ENCODE measurements at places on chromosomes 5 and 9. TPM values are rescaled to one million over a fixed set of nuclear protein-coding genes. Genes with fewer than 3 reads are reported as not detected.
A peak's percentile ranks its signal among the peaks of the same experiment; 100 is the strongest.

DNA sequence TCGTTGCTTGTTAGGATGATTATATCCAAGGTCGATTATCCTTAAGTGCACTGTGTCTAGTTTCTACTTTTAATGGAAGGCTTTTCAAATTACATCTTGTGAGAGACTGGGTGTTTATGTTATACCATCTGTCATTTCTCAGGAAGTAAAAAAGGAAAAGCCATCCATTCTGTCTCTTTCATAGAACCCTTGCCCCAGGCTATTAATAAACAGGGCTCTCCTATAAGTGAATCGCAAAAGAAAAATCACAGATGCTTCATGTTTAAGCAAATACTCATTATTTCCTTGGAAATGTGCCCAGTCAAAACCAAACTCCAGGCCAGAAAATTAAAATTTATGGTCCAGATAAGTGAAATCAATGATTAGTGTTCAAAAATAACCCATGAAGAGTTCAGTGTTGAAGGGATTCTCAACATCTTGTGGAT is 58.1 kb downstream of the STARD4 start:
- H3K27ac ChIP-seq, result no peak overlapping the region
- no peaks in the 10 kb centered on the region for H3K36me3 ChIP-seq
- H3K4me1 ChIP-seq, result no peaks in the 10 kb centered on the region
- no peaks in the 10 kb centered on the region for H3K27me3 ChIP-seq
- peak; percentile 55 for DNase-seq
- H3K4me3 ChIP-seq, result no peak overlapping the region

DNA sequence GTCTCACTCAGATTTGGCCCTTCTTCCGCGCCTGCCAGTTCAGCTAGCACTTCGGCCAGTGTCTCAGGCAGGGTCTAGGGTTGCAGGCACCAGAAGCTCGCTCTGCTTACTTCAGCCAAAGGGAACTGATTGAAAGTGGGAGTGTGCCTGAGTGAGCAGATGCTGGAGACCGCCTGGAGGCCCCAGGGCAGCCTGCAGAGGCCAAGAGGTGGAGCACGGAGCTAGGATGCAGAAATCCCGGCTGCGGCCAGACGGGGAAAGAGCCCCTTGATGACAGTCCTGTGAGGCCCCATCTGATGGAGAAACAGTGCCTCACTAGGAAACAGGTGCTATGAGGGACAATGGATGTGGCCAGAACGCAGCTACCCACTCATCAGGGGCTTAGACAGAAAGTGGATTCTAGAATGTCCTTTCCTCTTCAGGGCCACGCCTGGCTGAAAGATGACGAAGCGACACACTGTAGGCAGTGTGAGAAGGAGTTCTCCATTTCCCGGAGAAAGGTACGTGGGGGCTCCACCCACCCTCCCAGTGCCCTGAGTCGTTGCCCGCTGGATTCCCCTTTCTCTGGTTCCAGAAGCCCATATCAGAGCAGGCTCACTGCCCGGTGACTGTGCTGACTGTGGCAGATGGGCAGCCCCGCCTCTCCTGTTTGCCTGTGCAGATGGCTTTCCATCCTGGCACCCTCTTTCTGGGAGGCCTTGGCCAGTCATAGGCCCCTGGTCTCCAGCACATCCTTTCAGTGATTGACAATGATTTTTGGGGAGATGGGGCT is 16.1 kb downstream of the HNRNPH1 start:
- no peak overlapping the region for H3K27ac ChIP-seq
- H3K27me3 ChIP-seq, result no peaks in the 10 kb centered on the region
- DNase-seq, result no peak

YTHDC2 gene
- total RNA-seq, result 13.4 TPM

TBC1D13 gene
- 9.1 TPM for total RNA-seq

EFNA5 gene
- 1.6 TPM for total RNA-seq

DMRT2 gene
- total RNA-seq, result not detected

CCDC171 gene
- total RNA-seq, result 2.5 TPM

EMB gene
- 4.4 TPM for total RNA-seq
